ENCODE measurements at places on chromosomes 6 and 20.

GRCh38 chr20:10427060-10427692 lies 6.8 kb downstream of the MKKS start:
- no peak for DNase-seq

DNA sequence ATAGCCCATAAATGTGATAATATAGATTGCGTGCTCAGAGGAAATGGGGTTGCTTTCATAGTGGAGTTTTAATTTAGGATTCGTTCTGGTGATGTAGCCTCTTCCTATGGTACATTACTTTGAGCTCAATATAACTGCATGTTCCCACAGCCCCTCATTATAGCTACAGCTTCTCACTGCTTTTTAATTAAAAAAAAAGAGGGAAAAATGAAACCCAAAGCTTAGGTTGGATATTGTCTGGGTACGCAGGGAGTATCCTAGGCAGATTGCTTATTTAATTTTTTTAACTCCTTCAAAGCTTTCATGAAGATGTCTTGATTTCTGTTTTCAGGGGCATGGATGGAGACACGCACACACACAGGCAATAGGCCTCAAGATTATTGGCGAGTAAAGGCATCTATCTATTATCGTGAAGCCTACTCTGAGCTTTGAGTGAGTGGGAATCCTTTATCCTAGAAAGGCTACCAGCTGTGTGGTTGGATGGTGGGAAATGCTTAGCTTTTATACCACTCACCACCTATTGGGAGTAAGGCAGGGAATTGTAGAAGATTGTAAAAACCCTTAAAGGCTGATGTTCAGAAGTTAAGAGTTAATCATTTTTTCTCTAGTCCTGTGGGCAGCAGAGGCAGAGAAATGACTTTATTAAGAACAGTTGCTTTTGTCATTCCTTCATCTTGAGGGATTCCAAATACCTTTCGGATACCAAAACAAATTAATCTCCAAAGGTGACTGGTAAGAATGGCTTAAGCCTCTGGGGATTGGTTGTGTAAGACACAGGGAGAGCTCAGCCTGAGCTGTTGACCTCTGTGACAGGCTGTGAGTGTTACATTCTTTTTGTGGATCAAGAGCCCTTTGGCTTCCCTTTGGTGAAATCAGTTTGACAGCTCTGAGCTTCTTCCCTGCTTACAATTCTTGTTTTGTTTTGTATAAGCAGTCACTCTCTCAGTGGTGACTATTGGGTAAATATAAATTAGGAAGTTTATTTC lies 33.4 kb downstream of the CTNNBL1 start:
- DNase-seq: no peak

GRCh38 chr20:58854638-58855471 lies 2.3 kb downstream of the GNAS start:
- no peak for DNase-seq

DNA sequence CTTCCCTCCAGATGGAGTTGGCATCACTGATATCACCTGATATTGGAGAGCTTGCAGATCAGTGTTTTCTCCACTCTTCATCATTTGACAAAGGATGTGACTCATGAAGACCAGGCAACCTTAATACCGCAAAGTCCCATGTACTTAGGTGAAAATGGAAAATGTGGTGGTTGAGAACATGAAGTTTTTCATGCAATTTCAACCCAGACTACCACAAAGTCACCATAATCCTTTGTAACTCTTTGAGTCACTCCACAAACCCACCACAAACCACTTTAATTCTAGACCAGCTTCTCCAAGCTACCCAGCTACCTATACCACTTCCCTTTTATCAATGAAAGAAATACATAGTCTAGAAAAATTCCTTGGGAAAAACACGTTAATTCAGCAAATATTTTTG lies 7.1 kb downstream of the NHLRC1 start:
- DNase-seq: no peak

GRCh38 chr20:61512475-61512874 lies 260.4 kb downstream of the CDH4 start:
- DNase-seq: no peak

DNA sequence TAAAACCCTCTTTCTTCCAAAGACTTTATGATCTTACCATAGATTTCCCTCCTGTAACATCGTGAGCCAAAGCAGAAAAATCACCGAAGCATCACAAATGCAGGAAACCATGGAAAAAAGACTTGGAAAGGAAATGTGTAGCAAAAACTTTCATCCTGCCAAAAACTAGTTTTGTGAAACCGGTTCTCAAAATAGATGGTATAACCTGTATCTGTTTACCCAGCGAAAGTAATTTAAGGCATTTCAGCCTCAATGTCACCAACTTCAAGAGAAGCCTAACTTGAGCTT lies 213.9 kb downstream of the ZNF217 start:
- DNase-seq: no peak

DNA sequence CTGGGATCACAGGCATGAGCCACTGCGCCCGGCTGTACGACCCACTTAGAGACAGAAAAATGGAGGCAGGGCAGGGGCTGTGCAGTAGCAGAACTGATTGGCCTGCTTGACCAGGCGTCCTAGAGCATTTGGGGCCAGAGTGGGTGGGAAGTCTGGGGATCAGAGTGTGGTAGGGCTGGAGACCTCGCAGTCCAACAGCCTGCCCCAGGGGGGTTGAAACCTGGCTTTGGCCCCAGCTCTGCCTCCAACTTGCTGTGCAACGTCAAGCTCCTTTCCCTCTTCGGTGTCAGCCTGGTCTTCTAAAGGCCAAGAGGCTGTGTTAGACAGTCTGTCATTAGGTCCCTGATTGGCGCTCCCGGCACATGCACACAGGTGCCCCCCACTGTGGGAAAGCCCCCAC lies 15.3 kb upstream of the SPDEF start:
- no peak for DNase-seq

DNA sequence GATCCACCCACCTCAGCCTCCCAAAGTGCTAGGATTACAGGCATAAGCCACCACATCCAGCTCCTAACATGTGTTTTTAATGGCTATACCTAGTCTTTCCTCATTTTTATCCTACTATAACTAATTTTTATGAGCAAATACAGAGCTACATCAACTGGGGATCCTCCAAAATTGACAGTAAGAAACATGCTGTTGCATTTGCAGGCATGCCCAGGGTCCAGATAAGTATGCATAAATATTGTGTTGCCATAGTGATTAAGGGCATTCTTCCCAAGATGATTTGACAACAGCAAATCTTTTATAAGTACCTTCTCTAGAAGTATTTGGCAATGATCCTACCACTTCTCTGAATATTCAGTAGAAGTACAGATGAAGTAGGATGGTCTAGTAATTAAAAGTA lies 41.9 kb upstream of the MOXD1 start:
- no peak for DNase-seq

GRCh38 chr20:16459019-16459700 lies 114.1 kb downstream of the KIF16B start:
- DNase-seq: peak; percentile 58

- no peak for DNase-seq
These were observed 45.8 kb downstream of the CLIC5 start for GRCh38 chr6:45969883-45970282.

DNA sequence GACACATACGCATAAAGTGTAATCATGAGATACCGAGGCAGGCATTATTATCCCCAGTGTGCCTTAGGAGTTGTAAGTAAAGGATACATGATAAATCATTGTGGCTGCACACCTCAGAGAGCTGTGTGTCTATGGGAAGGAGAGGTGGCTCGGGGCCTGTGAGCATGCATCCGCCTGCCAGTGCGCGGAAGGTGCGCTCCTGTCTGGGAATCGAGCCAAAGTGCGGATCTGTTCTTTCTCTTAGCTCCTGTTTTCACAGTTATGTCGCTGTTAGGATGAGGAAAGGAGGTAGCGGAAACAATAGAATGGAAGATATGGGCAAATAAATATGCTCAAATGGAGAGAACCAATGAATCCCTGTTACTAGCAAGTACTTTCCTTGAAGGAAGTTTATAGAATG lies 98.0 kb downstream of the ANKRD6 start:
- no peak for DNase-seq

GRCh38 chr6:121886223-121886830 lies 450.9 kb downstream of the GJA1 start:
- no peak for DNase-seq

GRCh38 chr6:25397406-25397805 lies 118.2 kb downstream of the CARMIL1 start:
- DNase-seq: no peak

DNA sequence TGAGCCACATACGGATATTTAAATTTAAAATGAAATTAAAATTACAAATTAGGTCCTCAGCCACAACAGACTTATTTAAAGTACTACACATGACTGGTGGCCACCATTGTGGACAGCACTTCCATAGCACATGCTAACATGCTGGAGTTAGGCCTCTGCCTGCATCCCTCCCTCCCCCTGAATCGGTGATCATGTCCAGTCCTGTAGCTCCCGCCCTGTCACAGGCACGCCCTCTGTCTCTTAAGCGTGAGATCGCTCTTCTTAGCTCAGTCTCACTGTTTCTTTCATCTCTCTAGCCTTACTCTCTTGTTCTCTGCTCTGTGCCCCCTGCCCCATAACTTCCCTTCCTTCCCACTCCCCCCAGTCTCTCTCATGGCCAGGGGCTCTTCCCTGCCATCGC lies 28.9 kb downstream of the ELMO2 start:
- no peak for DNase-seq

DNA sequence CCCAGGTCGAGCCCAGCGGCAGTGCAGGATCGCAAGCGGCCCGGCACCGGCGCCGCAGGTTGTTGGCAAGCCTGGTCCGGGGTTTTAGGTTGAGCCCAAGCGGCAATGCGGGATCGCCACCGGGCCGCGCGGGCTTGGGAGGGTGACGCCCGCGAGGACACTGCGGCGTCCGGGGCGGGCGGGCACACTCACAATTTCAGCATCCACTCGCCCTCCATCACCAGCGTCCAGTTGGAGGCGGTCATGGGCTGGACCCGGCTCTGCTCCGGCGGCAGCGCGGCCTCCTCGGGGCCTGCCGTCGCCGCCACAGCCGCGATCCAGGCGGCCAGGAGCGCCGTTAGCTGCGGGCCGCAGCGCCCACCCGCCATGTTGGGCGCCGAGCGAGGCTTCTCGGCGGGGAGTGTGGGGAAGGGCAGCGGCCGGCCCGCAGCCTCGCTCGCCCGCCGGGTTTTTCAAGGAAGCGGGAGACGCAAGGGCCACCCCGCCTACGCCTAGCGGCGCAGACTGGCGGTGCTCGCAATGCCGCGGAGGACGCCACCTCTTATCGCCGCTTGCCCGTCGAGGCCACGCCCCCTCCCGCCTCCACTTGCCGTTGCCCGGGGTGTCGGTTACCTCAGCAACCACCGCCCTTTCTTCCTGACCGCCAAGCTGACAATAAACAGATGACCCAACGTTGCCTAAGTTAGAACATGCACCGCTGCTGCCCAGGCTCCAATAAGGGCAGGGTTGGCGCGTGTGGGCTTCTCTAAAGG lies at the start of gene TMX4:
Gene TMX4, minus strand, starts transcription at position 516 of the 752 bp plus-strand sequence. Its CDS starts 148 bp downstream, at position 368.
- peak; percentile 50 for DNase-seq

DNA sequence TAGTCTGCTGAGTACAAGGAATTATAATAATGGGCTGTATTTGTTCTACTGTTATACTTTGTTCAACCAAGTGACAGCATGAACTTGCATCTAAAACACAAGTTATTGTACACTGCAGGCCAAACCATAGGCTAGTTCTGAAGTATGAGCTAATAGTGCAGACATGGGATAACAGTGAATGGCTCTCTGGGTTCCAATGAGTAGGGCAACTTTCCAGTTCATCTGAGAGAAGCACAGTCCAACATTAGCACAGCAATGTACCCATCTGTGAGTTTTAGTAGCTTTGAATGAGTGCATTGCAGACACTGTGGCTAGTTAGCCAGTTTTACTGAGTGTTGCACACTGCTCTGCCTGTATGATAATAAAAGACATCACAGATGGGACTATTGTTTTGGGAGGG lies 56.5 kb upstream of the FUT9 start:
- no peak for DNase-seq

Measured in AG04449 (cell line).